ENCODE measurements at places on chromosomes 7 and 10.

- DNase-seq, result peak; percentile 95
Observed at GRCh38 chr7:76314042-76314721, 11.7 kb downstream of the HSPB1 start.

DNA sequence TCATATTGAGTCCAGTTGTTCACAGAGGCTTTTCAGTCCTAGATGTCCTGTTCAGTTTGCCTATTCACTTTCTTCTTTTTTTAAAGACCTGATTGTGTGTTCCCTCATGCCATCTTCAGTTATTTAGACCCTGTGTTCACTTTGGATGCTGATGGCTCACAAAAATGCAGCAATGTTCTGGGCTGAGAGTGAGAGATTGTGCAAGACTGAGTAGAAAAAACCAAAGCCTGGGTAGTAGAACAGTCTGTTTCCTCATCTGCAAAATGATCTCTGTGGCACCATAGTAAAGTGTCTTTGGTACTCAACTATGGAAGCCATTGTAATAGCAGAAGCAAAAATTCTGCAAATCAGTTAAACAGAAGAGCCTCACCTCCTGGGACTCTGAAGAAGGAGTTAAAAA lies 43.2 kb downstream of the AKR1B1 start:
- no peak for DNase-seq

DNA sequence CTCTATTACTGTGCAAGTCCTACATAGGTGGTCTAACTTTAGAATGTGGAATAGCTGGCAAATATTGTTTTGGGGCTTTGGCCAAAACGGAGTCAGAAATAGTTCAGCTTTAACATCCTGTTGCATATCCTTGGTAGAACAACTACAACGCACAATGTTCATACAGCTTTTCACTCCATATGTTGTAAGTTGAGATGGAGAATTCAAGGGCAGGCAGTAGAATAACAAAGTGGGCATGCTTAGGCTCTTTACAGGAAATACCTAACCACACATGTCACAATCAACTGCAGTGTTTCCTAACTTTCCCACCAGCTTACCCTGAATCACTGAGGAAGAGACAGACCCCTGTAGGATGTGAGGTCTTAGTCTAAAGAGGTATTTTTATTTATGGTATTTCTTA lies 122.3 kb downstream of the PPP1R3A start:
- DNase-seq, result no peak

GRCh38 chr10:30749385-30749784 lies 119.8 kb upstream of the LYZL2 start:
- DNase-seq, result no peak

GRCh38 chr10:5563991-5564536 lies 39.3 kb downstream of the CALML3 start:
- no peak for DNase-seq
